ENCODE measurements at places on chromosomes 7 and 10. TPM values are rescaled to one million over a fixed set of nuclear protein-coding genes. Genes with fewer than 3 reads are reported as not detected.

- no peak for DNase-seq
These were observed 12.7 kb downstream of the TAS2R38 start for GRCh38 chr7:141960687-141961422.

GRCh38 chr7:142568435-142569097 is 180.7 kb upstream of the PRSS1 start:
- peak; percentile 49 for DNase-seq

DNA sequence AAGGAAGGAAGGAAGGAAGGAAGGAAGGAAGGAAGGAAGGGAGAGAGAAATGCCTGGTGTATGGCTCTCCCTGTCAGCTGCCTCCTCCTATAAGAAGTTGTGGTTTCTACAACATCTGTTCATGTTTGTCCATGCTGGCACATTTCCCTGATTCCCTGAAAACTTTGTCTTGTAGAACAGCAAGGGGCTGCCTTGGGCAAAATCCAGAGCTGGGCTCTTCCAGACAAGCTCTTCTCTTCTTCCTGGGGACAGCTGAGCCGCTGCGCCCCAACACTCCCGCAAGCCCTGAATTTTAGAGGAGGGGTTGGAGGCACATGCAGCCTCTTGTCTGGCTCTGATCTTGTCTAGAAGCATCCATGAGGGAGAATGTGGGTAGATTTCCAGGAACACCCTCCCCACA is 282.0 kb upstream of the ADARB2 start:
- DNase-seq: no peak

DNA sequence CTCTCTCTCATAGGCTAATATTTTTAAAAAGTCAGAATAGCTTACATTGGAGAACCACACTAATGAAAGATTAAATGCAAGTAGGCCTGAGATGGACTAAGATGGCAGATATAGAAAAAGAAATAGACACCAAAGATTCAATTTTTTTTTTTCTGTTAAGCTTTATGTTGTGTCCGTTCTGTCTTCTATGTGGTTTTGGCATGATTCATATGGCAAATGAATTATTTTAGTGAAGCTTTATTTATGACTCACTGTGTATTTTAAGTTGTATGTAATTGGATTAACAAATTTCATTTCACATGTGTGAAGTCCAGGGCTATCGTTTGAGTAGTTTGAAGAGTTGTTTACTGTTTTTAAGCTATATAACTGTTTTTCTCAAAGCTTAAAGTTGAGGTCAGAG is 214.8 kb downstream of the CAMK1D start:
- no peak for DNase-seq

DNA sequence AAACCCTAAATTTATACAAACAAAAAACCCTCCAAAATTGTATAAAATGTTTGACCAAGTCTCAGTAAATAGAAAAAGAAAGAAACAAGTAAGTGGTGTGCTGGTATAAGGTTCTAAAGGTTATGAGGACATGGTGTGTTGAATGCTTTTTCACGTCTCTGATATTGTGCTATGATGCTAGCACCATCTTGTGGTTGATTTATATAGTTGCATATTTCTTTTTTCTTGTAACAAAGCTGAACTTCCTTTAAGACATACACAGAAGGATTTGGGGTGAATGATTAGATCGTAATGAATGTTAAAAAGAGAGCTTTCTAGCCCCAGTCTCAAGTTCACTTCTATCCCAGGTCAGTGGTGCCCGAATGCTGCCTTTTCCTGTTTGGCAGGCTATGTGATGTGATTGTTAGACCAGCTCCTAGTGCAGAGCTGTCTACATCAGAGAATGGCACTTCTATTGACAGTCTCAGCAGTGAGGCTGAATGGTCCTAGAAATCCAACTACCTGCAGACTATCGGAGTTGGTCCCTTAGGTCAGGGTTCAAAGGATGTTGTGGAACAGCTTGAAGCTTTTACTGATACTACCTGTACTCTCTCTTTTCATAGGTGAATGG is 25.0 kb downstream of the VTI1A start:
- DNase-seq: no peak

DNA sequence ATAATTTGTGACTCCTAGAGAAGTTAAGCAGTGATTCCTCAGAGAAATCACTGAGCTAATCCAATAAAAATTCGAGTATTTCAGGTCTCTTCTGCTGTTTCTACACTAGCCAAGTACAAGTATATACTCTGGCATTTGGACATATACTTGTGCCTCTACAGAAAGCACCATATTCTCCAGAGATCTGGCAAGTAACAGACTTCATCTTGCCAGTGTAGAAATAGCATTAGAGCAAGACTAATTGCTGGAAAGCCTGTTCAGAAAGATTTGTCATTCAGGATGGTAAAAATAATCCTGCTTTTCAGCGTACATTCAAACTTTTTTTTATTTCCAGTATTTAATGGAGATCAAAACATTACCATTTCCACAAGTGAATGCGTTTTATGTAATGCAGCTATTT is 410.8 kb upstream of the ETV1 start:
- DNase-seq: no peak

GRCh38 chr7:100808354-100808875 is 18.9 kb downstream of the EPHB4 start:
- no peak for DNase-seq

DNA sequence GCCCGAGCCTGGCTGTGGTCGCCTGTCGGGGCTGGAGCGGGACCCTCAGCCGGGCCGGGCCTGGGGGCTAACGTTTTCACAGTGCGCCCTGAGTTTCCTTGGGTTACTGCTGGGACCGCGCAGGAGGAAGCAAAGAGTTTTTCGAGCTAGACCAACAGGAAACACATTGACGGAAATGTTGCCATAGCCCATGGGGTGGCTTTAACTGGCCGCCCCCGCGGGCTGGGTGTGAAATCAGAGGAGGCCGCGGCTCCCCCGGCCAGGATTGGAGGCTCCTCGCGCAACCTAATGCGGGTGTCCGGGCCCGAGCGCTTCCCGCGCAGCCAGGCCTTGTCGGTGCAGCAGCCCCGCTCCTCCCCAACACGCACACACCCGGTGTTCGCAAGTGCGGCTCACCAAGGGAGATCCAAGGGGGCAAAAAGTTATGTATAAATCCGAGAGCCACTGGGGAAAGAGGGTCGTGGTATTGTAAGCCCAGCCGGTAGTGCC is 1.9 kb downstream of the HHEX start:
- DNase-seq: no peak

- DNase-seq: no peak
These were observed 45.6 kb downstream of the NHLRC2 start for GRCh38 chr10:113899952-113900598.

GRCh38 chr10:118472415-118473304 is 122.8 kb downstream of the PRLHR start:
- DNase-seq: no peak

The GOT1 gene
- total RNA-seq: 21.8 TPM

The IGF2BP3 gene
- 80.7 TPM for total RNA-seq

The C7orf57 gene
- total RNA-seq: not detected

The ANKRD30A gene
- not detected for total RNA-seq

The CCDC7 gene
- total RNA-seq: 5.7 TPM

The FAM237B gene
- total RNA-seq: not detected

The FAM25C gene
- total RNA-seq: not detected
